ENCODE measurements at places on chromosomes 12 and 14. TPM values are rescaled to one million over a fixed set of nuclear protein-coding genes. Genes with fewer than 3 reads are reported as not detected.

C14orf39 gene
- total RNA-seq, result not detected

POC1B gene
- 33.4 TPM for total RNA-seq

TMEM117 gene
- 0.75 TPM for total RNA-seq

OLR1 gene
- not detected for total RNA-seq

AQP5 gene
- not detected for total RNA-seq

ITPK1 gene
- 84.1 TPM for total RNA-seq

ACSS3 gene
- not detected for total RNA-seq

NKX2-1 gene
- not detected for total RNA-seq

TBC1D30 gene
- total RNA-seq, result 0.11 TPM

LRTM2 gene
- total RNA-seq, result not detected

SLC6A15 gene
- total RNA-seq, result not detected

RAD51AP1 gene
- 39.6 TPM for total RNA-seq

MSRB3 gene
- total RNA-seq, result not detected

LPAR5 gene
- total RNA-seq, result 6.2 TPM

DCD gene
- total RNA-seq, result not detected

MGAT4C gene
- not detected for total RNA-seq

C14orf132 gene
- 0.41 TPM for total RNA-seq

GOLT1B gene
- total RNA-seq, result 41.4 TPM

OR6C68 gene
- total RNA-seq, result not detected

KRT7 gene
- 5.3 TPM for total RNA-seq

SLC39A5 gene
- 0.86 TPM for total RNA-seq

PLEKHG7 gene
- total RNA-seq, result not detected

ESPL1 gene
- 79.7 TPM for total RNA-seq

RFLNA gene
- not detected for total RNA-seq

SMCO3 gene
- not detected for total RNA-seq

CD163 gene
- not detected for total RNA-seq

PLEKHH1 gene
- 0.64 TPM for total RNA-seq

CABP1 gene
- not detected for total RNA-seq

HHIPL1 gene
- 0.02 TPM for total RNA-seq

GPX2 gene
- total RNA-seq, result not detected

OR6C65 gene
- total RNA-seq, result not detected

NYNRIN gene
- 0.14 TPM for total RNA-seq

AVPR1A gene
- total RNA-seq, result not detected
